ENCODE measurements at places on chromosomes 2 and 18.

- DNase-seq: no peak
These were observed 42.7 kb upstream of the IL1RL1 start for GRCh38 chr2:102268510-102269199.

DNA sequence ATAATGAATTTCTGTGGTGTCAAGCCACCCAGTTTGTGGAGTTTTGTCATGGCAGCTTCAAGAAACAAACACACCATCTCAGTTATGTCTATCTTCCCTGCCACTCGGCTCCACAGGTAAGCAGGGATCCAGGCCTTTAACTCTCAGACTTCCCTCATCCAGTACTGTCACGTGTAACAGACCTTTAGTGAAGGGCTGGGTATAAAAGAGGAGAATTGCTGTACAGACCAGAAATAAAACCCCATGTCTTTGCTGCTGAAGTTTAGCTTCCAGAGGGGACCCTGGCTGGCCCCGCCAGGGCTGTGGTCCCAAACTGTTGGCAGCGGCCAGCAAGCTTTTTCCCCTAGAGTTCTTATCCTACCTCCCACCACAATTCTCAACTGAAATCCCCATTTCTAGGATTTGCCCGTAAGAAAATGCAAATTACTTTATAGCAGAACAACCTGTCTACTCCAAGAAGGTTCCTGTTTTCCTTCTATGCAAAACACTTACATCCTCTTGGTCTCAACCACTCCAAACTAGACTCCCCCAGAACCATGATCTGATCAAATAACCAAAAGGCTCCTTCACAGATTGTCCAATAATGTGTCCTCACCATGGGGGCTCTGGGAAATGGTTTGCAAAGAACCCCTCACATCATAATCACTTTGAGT, 438.0 kb upstream of the ID2 start:
- no peak for DNase-seq

- DNase-seq: no peak
These were observed 72.3 kb upstream of the ITGA4 start for GRCh38 chr2:181384923-181385322.

DNA sequence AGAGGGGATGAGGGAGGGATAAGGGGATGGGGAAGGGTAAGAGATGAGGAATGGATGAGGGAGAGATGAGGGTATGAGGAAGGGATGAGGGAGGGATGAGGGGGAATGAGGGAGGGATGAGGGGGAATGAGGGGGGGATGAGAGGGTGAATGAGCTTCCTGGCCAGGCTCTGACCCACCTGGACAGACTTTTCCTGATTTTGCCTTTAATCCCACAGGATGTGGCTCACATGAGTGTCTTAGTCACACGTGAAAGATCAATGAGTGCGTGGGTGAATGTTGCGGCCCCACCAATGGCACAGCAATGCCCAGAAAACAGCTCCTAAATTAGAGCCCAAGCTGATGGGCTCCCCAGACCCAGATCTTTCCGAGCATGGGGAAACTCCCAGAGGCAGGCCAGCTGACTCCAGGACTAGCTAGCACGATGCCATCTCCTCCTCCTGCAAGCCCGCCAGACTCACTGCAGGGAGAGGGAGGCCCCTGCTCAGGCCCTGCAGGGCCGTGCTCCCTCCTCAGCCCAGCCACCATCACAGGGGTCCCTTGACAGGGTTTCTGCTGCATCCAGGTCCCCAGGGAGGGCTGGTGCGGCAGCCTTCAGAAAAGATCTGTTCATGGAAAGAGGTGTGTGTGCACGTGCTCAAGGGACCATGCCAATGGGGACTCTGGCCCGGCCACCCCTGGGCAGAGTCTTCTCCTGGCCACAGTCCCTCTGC, 41.4 kb downstream of the AQP12A start:
- DNase-seq: no peak

DNA sequence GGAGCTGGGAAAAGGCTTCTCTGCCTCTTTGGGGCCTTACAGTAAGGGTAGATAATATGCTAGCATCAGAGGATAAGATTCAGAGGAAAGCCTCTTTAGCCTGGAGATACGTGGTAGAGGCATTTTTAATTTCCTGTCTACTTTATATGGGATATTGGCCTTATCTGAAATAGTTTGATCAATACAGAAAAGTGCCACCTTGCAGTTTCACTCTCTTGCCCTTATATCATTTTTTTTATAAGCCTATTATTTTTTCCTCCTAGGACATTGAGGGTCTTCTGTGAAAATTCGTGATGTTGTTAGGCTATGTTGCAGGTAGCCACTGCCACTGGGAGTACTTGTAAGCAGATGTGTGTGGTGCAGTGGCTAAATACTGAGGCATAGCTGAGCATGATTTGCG, 40.1 kb upstream of the TOGARAM2 start:
- DNase-seq: no peak

DNA sequence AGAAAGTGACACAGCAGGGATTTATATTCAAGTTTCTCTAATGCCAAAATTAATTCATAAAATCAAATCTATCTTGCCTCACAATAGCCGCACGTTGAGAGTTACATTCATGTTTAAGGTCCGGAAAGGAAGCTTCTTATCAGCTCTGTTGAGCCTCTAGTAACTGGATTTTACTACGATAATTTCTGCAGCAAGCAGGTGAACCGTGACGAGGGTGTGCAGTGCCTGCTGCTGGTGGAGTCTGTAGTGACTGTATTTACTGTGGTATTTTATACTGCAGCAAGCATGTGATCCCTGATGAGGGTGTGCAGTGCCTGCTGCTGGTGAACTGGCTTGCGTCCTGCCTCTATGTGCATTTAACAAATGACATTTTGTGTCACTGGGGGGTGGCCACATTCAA, 120.0 kb downstream of the SNTG2 start:
- no peak for DNase-seq

GRCh38 chr18:24930478-24930877, 421.5 kb downstream of the ZNF521 start:
- DNase-seq: no peak

- DNase-seq: no peak
These were observed 12.6 kb downstream of the CYRIA start for GRCh38 chr2:16653083-16653375.

DNA sequence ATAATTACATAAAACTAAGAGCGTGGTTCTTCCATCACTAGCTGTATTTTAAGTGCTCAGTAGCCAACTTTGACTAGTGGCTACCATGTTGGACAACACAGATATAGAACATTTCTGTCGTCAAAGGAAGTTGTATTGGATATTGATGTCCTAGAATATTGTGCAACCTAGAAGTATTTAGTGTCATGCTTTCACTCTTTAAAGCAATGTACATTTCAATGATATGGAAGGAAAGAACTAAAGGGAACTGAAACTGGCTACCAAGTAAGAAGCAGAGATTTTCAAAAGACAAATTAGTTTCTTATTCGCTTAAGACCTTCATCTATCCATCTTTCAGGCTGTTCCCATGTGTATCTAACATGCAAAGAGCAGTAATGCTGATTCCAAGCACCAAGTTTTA, 85.4 kb upstream of the EML6 start:
- DNase-seq: no peak

DNA sequence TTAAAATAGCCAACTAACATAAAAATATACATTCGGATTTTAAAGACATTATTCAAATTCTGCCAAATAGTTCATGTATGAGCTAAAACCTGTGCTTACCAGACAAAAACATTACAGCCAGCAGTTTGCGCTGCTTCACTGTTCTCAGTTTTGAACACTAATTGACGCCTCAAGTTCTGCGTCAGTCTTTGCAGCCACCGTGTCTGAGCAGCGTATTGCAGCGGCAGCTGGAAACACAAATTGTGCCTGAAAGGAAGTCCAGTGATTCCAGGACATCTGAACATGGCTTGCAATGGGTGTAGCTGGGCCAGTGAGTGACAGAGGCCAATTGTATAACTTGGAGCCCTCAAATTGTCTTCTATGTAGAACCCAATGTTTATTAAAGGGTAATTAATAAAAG, 267.6 kb downstream of the TFCP2L1 start:
- DNase-seq: no peak

- no peak for DNase-seq
These were observed 891.6 kb upstream of the CRIM1 start for GRCh38 chr2:35463805-35464596.

DNA sequence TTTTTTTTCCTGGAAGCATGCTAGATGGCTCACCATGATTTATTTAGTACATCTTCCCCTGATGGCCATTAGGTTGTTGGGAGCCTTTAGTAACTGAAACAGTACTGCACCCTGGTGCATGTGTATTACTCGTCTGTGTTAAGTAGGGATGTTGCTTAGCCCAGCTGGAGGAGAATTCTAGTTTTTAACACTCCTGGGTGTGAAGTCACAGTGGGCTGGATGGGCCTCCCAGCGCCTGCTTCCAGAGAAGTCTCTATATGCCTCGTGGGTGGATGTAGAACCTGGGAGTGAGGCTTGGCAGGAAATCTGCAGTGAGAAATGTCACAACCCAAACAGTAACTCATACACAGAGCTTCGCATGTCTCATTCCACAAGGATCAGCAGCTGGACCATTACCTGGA, 28.9 kb upstream of the NT5DC4 start:
- no peak for DNase-seq

DNA sequence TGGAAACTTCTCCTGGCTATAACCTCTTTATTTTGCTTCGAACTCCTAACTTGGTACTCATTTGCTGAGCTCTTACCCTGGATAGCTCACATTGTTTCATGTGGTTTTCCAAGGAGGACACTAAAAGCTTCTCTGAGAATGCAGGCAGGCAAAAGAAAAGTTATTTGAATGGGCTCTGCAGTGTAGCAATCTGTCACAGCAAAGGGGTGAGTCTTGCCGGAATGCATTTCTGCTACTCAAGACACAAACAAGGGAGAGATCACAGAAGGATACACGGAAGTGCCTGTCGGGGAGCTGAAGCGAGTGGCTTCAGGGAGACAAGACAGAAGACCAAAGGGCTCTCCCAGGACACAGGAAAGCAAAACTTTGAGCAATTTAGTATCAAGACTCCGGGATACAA, 265.4 kb downstream of the SS18 start:
- DNase-seq: no peak

DNA sequence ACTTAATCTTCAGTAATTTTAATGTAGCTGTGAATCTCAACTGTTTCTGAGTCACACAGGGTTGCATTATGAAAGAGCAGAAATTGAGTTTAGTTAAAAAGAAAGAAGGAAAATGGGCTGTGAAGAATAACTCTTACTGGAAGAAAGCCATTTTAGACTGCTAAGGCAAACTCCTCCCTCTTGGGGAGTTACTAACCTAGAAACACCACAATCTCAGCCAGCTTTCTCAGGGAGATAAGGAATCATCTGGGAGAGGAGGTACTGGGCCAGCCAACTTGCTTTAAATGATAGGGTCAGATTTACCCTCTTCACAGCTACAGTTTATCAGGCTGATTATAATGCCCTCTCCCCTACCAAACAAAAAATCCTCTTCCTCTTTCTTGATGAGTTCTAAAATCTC, 119.5 kb downstream of the CCDC148 start:
- DNase-seq: no peak

- DNase-seq: no peak
These were observed 415.2 kb upstream of the NETO1 start for GRCh38 chr18:73283032-73283431.

- no peak for DNase-seq
These were observed 164.2 kb downstream of the ANTXR1 start for GRCh38 chr2:69177063-69177771.

GRCh38 chr2:240250150-240250984, 109.9 kb upstream of the OTOS start:
- no peak for DNase-seq

GRCh38 chr2:175312137-175312536, 130.6 kb upstream of the ATP5MC3 start:
- no peak for DNase-seq

DNA sequence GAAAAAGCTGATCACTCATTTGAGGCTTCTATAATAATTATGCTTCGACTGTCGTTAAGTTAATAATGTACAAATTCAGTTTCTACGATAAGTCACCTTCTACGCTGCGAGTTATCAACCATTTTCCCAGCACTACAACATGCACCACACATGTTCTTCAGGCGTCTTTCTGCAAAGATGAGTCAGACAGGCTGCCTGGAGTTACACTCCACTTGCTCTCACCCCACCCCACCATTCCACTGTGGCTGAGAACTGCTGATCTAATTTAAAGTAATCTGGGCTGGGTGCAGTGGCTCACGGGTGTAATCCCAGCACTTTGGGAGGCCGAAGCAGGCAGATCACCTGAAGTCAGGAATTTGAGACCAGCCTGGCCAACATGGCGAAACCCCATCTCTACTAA, 218.6 kb downstream of the DYM start:
- no peak for DNase-seq

DNA sequence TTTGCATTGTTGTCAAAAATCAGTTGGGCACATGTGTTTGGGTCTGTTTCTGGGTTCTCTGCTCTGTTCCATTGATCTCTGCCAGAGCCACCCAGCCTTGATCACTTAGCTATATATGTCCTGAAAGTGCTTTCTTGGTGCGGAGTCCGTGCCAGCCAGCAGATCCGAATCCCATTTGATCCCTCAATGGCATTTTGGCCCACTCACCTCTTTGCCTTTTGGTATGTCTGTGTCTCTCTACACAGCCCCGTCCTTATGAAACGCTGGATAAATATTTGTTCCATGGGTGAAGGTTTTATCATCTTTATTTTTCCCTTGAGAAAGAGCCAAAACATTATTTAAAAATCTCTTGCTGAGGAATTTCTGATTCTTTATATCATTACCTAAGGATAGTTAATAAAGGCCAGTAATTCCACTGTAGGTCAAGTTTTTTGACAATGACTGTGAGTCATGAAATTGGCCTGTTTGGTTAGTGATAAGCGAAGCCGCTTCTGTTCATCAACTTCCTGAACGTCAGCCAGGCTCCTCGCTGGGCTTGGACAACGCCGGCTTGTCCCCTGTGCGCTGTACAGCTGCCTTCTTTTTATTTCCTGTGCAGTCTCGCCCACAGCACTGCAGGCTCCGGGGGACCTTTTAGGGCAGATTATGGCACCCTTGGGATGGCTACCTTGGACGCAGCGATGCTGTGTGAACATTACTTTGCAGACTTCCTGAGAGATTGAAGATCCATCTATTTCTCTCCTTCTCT, 24.9 kb downstream of the MTCL1 start:
- no peak for DNase-seq

DNA sequence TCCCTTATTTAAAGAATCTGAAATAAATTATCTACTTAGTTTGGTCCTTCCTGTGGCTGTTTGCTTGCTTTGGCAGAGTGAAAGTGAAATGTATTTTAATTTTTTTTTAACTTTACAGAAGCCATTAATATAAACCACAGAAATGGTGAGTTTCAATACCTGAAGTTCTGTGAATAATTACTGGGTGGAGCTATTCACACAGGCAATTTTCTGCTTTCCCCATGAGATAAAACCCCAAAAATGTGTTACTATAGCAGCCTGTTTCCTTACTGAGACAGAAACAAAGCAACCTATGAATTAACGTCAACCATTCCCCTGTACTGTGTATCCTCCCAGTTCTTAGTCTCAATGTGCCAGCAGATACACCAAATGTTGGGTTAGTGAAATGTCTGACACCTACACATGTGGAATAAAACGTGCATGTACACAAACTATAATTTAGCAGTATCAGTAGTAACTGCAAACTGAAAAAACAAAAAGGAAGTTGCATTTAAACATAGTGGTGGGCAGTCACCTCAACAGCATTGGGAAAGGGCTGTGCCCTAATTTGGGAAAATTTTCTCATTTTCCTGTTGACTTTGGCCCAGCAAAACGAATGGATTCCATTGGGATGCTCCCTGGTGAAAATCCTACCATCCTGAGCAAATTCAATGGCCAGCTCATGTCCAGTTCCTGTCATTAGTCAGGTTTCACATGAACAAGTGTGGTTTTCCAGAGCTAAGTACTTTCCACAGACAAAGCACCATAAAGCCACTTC, 73.1 kb upstream of the RMDN2 start:
- DNase-seq: no peak
